ENCODE measurements at places on chromosomes 1 and 21. TPM values are rescaled to one million over a fixed set of nuclear protein-coding genes. Genes with fewer than 3 reads are reported as not detected.
A peak's percentile ranks its signal among the peaks of the same experiment; 100 is the strongest.

S100B gene
- total RNA-seq: 0.29 TPM

DNA sequence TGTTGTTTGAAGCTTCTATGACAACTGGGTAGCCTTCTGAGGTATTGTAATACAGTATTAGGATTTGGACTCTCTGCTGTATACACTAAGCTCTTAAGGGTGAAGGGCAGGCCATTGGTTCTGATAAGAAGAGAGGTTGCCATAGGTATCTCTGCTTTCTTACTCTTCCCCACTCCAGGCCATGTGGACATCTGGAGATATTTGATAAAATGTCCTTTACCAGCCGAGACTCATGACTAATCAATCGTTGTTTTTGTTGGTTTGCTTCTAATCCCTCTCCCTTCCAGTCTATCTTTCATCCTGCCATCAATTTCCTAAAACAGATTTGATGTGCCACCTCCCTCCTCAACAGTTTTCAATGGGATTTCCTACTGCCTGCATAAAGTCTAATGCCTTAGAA is 64.6 kb upstream of the WDR26 start:
- H3K36me3 ChIP-seq: no peaks in the 10 kb centered on the region
- no peak for DNase-seq
- peak overlapping the region; percentile 8 for H3K4me3 ChIP-seq
- peak overlapping the region; percentile 95 for H3K27ac ChIP-seq

GRCh38 chr21:22585558-22585957 is 1587.3 kb downstream of the NCAM2 start:
- H3K27me3 ChIP-seq: no peaks in the 10 kb centered on the region
- H3K27ac ChIP-seq: no peak overlapping the region
- H3K4me3 ChIP-seq: no peak overlapping the region
- no peaks in the 10 kb centered on the region for H3K4me1 ChIP-seq
- no peak for DNase-seq

DNA sequence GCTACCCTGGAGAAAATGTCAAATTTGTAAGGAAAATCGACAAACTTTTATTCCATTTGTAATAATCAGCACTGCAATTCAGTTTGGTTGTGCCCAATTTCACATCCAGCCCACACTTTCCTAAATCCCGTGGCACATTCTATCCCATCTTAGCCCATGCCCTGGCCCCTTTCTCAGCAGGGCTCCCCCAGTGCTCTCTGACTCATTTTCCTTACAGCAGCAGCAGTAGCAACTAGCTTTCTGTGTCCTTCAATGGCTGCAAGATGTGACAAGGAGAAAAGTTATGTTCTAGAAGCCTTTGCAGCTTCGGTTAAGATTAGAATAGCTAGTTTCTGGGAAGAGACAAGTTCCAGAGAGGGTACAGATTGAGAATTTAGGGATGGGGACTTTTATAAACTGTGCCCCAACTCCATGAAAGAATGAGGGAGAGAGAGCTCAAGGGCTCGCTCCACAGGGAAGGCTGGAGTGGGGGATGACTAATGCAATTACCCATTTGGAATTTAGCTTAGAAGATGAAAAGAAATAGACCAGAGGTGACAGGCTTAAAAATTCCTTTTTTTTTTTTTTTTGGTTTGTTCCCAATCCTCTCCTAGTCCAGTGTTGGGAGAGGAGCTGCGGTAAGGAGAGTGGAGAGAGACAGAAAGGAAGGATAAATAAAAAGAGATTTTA is 47.0 kb upstream of the POU2F1 start:
- no peak for DNase-seq
- peaks cover 4% of the 10 kb centered on the region for H3K27me3 ChIP-seq
- H3K4me3 ChIP-seq: no peak overlapping the region
- no peaks in the 10 kb centered on the region for H3K4me1 ChIP-seq
- no peaks in the 10 kb centered on the region for H3K36me3 ChIP-seq

DNA sequence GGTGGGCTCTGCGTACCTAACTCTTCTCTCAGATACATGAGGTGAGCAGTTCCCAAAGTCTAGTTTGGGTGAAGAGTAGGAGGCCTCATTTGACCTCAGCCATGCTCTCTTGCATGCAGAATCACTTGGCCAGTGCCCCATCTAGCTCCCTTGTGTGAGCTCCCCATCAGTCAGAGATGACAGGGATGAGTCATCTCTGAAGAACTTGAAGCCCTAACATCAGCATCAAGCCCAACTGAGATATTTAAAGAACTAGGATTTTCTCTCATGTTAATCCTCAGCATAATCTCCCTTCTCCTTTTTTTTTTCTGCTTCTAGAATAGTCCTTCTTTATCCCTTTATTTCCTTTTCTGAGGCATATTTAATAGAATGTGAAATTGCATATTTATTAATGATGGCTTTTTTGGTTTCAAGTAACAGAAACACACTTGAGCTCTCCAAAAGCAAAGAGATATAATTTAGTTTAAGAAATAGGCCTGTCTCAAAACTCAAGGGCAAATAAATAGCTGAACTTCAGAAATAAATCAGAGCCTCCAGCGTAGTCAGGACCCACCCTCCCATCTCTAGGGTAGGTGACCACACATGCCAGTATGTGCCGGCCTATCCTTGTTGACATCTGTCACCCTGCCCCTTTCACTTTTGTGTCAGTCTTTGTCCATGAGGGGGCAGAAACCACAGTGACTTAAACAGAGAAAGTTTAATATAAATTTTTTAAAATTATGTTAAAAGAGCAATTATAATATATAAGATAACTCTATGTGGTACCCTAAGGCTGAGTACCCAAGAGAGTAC is 112.3 kb downstream of the TSEN15 start:
- peak; percentile 83 for DNase-seq
- H3K27ac ChIP-seq: peak overlapping the region; percentile 64
- H3K4me3 ChIP-seq: no peak overlapping the region

Measured in osteoblast (primary cell).